ENCODE measurements at places on chromosomes 12 and 14.

- DNase-seq, result no peak
- no peak overlapping the region for H3K4me3 ChIP-seq
- H3K27me3 ChIP-seq, result peaks cover 27% of the 10 kb centered on the region
- no peak overlapping the region for H3K27ac ChIP-seq
- H3K36me3 ChIP-seq, result no peaks in the 10 kb centered on the region
Measured at GRCh38 chr14:78130356-78130755, 39.8 kb upstream of the NRXN3 start.

DNA sequence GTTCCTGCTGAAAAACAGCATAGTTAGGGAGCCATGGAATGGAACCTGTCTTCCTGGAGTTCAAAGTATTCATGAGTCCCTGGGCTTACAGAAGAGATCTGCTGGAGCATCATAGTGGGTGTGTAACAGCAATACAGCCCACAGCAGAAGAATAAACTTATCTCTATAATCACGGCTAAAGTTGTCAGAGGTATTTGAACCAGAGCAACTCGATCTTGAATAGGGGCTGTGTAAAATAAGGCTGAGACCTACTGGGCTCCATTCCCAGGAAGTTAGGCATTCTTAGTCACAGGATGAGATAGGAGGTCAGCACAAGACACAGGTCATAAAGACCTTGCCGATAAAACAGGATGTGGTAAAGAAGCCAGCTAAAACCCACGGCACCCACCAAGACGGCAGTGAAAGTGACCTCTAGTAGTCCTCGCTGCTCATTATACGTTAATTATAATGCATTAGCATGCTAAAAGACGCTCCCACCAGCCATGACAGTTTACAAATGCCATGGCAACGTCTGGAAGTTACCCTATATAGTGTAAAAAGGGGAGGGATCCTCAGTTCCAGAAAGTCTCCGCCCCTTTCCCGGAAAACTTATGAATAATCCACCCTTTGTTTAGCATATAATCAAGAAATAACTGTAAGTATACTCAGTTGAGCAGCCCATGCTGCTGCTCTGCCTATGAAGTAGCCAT is 223.4 kb downstream of the PCNX1 start:
- no peak overlapping the region for H3K27ac ChIP-seq
- no peak overlapping the region for H3K4me3 ChIP-seq
- no peaks in the 10 kb centered on the region for H3K27me3 ChIP-seq
- no peak for DNase-seq
- peaks cover 10% of the 10 kb centered on the region for H3K4me1 ChIP-seq

GRCh38 chr12:51714666-51715065 is 123.6 kb downstream of the SCN8A start:
- H3K4me1 ChIP-seq, result no peaks in the 10 kb centered on the region
- no peak overlapping the region for H3K27ac ChIP-seq
- peaks cover 2% of the 10 kb centered on the region for H3K36me3 ChIP-seq
- DNase-seq, result no peak
- no peak overlapping the region for H3K4me3 ChIP-seq

DNA sequence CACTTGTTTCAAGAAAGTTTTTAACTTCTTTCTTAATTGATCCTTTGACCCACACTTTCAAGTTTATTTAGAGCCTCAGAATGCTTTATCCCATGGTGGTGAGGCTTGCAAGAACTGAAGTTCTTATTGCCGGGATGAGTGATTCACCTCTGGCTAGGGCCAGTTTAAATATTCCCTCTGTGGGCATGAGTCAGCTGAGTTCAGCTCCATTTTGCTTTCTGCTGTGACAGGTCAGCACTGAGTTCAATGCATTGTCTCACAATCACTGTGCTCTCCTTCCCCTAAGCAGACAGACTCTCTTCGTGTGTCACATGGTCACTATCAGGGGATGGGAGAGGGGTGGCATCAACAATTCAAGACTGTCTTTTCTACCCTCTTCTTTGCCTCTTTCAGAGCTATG is 514.6 kb upstream of the FBXO33 start:
- H3K27ac ChIP-seq, result no peak overlapping the region
- no peaks in the 10 kb centered on the region for H3K36me3 ChIP-seq
- no peaks in the 10 kb centered on the region for H3K27me3 ChIP-seq
- H3K4me3 ChIP-seq, result no peak overlapping the region
- no peak for DNase-seq
- no peaks in the 10 kb centered on the region for H3K4me1 ChIP-seq

DNA sequence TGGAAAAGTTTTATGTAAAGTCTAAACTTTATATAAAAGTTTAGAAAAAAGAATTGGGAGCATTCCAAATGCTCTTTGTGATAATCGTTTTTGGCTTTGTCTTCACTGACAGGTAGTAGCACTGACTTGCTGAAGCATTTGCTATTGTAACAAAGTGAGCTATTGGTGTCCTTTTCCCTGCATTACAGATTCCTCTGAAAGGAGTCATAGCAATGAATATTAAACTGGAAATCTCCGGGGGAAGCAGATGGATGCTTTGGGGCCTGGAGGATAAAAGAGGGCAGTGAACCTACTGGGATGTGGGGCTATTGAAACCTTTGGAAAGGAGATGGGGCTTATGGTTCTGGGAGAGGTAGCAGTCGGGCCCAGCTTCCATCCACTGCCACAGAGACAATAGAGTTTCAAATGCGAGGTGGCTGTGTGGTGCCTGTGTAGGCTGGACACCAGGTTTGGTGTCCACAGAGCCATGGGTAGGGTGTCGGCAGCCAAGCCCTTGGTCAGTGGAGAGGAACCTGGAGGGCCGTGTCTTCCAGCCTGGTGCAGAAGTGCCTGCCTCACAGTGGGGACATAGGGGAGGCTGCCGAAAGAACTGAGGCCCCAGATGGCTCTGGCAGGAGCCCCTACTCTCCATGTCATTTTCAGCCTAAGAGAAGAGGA is 10.1 kb downstream of the GSG1 start:
- peaks cover 7% of the 10 kb centered on the region for H3K4me1 ChIP-seq
- no peak overlapping the region for H3K4me3 ChIP-seq
- H3K27me3 ChIP-seq, result peaks cover 29% of the 10 kb centered on the region
- H3K27ac ChIP-seq, result no peak overlapping the region
- no peak for DNase-seq
- H3K36me3 ChIP-seq, result peaks cover 1% of the 10 kb centered on the region

- H3K27ac ChIP-seq, result no peak overlapping the region
- no peaks in the 10 kb centered on the region for H3K36me3 ChIP-seq
- H3K4me3 ChIP-seq, result no peak overlapping the region
- H3K4me1 ChIP-seq, result no peaks in the 10 kb centered on the region
Measured at GRCh38 chr12:49974231-49974675, 1.5 kb downstream of the AQP6 start.

DNA sequence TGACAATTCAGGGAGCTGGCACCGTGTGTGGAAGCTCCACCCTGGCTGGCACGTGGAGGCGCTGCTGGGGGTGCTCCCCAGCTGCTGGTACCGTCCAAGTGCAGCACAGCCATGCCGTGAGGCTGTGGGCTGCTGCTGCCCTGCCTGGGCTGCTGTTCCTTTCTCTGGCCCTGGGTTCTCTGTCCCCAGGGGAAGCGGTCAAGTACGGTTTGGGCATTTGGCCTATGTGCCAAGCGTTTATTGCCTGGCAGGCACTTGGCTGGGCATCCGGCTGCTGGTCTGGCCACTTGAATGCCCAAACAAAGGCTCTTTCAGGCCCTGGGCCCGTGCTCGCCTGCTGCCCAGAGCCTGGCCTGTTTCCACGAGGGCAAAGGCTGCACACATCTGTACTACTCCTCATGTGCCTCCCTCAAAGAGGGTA is 39.6 kb downstream of the RHOF start:
- peaks cover 9% of the 10 kb centered on the region for H3K36me3 ChIP-seq
- peaks cover 6% of the 10 kb centered on the region for H3K4me1 ChIP-seq
- no peak overlapping the region for H3K4me3 ChIP-seq
- H3K27me3 ChIP-seq, result no peaks in the 10 kb centered on the region
- DNase-seq, result no peak

Data from central memory CD8-positive, alpha-beta T cell (primary cell).